Mesendoderm (in vitro differentiated cells): ENCODE measurements at places on chromosomes 6 and 20.

DNA sequence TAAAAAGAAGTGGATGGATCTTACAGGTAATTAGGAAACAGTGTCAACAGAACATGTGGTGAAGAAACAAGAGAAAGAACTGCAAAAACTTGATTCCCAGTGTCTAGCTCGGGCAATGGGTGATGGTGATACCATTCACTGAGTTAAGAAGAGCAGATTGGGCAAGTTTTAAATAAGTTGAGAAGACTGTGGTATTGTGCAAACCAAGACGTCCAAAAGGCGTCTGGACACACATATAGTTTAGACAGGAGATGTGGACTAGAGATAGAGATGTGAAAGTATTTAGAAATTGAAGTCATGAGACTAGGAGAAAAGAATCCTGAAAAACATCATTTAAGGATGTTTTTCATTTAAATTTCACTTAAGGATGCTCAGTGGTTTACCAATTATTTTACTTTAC lies 53.9 kb downstream of the CDK19 start:
- DNase-seq, result no peak

DNA sequence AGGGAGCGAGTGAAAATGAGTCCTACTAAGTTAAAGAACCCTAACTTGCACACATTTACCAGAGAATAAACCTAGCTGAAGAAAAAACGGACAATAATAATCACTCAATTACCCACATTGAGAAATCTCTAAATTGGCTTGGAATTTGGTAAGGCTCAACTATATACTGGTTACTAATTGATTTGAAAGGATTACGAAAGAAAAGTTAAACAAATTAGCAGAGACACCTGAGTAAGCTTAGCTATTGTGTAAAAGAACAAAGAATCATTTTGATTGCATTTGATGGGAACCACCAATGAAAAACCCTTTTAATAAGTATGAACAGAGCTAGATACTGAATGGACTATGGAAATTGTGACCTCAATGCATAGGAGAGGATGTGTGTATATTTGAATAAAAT lies 118.6 kb upstream of the ADGRF1 start:
- DNase-seq, result no peak

DNA sequence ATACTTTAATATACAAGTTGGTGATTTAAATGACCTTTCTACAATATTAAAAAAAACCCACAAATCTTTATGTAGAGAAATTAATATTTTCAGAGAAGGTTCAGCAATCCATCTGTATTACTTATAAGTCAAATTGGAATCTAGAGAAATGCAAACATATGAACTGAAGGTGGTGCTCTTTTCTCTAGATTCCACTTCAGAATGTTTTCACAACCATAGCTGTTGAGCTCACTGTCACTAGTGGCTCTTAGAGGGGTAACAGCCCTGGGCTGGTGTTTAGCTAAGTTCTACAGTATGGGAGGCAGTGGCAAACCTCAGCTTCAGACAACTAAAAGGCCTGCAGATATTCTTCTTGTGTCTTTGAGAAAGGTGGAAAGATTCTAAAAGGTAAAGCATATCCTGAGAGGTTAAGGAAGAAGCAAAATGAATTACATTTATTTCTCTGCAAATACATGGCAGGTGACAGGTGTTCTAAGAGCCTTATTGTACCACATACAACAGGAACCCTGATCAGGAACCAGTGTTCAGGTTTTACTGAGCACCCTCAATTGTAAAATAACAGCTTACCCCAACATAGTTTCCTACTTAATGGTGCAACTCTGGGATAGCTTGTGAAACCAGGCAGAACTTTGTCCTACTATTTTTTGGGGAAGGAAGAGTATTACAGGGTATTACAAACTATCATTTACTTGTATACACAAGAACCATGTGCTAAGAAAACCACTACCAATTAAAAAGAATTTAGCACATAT lies 56.6 kb upstream of the SAMHD1 start:
- peak; percentile 7 for DNase-seq

DNA sequence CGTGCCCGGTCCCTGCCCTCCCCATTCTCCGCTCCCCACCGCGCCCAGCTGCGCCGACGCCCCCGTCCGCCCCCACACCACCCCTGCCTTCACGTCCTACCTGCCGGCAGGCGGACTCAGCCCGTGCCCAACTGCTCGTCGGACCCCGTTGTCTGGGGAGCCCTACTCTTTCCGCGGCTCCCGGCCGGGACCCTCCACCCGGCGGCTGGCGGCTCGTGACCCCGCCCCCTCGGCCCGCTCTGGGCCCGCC lies at the start of gene SERAC1:
Gene SERAC1, minus strand, starts transcription at position 223 of the 250 bp plus-strand sequence. CDS start 9,899 bp downstream, outside the sequence.
- DNase-seq, result no peak

GRCh38 chr20:15012566-15012965 lies 675.2 kb upstream of the FLRT3 start:
- DNase-seq, result no peak

DNA sequence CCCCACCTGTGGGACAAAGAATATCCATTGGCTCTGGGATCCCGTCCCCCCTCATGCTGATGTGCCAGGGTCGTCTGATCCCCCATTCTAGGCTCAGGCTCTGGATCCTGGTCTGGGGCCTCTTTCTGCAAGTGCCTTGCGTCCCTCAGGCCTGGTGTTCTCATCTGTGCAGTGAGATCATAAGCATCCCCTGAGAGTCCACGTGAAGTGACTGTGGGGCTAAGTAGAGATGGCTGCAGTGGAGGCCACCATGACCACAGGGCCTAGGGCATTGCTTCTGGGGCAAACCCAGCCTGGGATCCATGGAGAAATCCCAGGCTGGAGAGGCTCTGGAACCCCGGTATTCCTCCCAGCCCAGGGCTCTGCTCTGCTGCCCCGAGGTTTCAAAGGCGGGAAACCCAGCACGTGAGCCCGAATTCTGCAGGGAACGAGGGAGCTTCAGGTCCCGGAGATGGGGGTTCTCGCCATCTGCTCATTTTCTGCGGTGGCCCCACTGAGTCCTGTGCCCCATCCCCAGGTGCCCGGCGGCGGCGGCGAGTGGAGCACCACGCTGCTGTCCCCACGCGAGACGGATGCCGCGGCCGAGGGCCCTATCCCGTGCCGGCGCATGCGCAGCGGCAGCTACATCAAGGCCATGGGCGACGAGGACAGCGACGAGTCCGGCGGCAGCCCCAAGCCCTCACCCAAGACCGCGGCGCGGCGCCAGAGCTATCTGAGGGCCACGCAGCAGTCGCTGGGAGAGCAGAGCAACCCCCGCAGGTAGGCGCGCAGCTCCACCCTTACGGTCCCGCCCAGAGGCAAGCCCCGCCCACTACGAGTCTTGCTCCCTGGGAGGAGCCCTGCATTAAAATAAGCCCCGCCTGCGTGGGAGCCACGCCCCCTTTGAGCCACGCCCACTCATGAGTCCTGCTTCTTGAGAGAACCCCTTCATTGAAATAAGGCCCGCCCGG lies 105.5 kb upstream of the MYL9 start:
- peak; percentile 92 for DNase-seq

DNA sequence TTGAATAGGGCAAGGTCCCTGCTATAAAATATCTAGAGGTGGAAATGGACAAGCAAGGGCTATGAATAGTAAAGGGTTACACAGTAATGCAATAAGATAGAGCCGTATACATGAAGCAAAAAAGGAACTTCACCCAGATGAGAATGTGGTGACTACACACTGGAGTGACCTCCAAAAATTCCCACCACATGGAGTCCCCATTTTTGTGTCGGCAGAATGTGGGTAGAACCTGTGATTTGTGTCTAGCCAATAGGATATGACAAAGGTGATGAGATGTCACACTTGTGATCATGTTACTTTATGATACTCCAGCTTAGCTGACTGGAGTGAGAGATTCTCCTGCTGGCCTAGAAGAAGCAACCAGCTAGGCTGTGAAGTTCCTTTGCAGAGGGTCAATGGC lies 96.8 kb downstream of the SYNE1 start:
- DNase-seq, result no peak
